ENCODE measurements at places on chromosomes 7 and 10.

DNA sequence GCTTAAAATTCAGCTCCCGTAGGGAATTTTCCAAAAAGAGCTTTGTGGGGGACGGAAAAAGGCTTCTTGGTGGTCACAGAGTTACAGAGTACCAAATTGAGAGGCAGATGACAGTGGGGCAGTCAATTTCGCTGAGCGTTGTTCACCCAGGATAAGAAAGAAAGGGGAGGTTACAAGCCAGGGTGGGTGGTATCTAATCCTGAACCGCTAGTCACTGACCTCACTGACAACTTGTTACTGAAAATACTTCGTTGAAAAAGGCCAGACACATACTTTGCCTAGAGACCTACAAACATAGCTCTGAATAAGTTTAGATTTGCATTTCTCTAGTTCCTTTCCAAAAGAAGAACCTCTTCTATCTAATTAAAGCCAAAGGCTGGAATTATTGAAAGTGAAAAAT lies at the start of gene CTNNA3:
Gene CTNNA3, minus strand, starts transcription at position 167 of the 400 bp plus-strand sequence.
- no peak for ATAC-seq

DNA sequence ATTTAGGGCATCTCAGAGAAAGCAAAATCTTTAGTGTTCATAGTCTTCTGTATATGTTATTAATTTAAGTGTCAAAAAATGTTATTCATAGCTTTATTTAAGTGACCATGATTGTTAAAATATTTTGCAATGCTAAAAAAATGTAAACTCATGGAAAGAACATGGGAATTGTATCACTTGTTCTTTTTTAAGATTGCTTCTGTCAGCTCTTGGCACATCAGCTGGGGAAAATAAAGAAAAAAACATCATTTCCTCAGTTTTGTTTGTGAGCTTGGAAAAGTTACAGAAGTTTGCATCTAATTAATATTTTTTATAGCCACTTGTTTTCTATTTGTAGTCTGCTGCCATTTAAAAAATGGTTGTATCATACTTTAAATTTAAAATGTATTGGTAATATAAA lies 285.9 kb upstream of the CSTF2T start:
- ATAC-seq = no peak

- no peak for ATAC-seq
These were observed 1205.2 kb upstream of the AUTS2 start for GRCh38 chr7:68393051-68393450.

GRCh38 chr7:128066858-128067257 lies 35.6 kb upstream of the LRRC4 start:
- peak; percentile 58 for ATAC-seq

DNA sequence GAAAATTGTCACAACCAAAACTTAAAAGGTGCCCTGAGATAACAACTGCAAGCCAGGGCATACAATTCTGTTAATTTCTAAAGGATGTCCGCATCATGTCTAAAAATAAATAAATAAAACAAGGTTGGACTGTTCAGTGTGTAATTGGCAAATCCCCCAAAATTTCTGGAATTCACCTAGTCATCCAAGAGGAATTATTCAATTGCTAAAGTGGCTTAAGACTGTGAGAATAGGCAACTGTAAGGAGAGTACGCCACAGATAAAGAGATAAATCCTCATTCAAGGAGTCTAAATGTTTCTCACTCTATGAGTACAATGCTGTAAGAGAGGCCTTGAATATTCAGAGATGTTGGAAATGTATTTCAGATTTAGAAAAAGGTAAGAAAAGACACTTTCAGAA lies 37.2 kb downstream of the PIK3AP1 start:
- ATAC-seq = no peak

DNA sequence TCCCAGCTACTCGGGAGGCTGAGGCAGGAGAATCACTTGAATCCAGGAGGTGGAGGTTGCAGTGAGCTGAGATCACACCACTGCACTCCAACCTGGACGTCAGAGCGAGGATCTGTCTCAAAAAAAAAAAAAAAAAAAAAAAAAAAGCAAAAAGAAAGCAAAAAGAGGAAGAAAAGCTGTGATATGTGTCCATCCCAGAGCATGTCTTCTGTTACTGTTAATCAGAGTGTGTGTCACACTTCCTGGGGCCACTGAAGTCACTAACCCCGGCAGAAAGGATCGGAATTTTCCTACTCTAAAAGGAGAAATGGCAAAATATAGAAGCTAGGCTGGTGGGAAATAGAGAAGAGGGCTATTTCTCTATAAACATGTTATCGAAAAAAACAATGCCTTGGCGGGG lies 11.9 kb downstream of the PIK3AP1 start:
- ATAC-seq = no peak

DNA sequence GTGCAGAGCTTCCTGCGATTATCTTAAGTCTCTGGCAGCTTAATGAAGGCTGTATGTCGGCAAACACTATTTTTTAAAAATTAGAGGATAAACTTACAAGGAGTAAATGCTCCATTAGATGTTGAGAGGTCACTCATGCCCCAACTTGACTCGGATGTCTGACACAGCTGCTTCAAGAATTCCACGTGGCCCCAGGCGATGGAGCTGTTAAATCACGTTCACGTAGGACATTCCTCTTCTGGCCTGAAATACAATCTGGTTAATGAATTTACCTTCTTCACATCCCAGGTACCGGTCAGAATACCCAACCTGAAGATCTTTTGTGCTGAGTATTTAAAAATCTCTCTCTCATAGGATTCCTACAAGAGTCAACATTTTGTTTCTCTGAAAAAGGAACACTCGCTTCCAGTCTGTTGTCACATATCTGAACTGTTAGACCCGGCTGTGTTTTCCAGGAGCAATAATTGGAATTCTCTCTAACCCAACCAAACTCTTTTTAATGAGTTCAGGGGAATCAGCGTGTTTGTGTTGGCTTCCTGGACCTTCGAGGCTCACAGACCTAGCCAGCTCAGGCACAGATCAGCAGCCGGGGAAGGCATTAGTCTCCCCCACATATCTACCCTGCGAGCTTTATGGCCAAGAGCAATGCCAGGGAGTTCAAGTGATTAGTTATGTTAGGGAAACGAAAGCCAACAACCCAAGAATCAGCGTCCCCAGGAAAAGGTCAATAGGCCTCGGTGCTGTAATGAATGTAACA lies 284.9 kb downstream of the FGFR2 start:
- no peak for ATAC-seq

- no peak for ATAC-seq
These were observed 3.6 kb downstream of the MCU start for GRCh38 chr10:72695496-72695895.

Measured in SK-N-SH treated with all-trans-retinoic acid at 6 μM for 48 hours (cell line).